Stimulated activated naive B cell treated with anti-CD40 and anti-IgM and Interleukin-4, amounts not matched to agents 10 μg/mL and 1 μg/mL and 100 μg/mL, for 72 hours (primary cell): ENCODE measurements at places on chromosomes 4 and X.
A peak's percentile ranks its signal among the peaks of the same experiment; 100 is the strongest.

DNA sequence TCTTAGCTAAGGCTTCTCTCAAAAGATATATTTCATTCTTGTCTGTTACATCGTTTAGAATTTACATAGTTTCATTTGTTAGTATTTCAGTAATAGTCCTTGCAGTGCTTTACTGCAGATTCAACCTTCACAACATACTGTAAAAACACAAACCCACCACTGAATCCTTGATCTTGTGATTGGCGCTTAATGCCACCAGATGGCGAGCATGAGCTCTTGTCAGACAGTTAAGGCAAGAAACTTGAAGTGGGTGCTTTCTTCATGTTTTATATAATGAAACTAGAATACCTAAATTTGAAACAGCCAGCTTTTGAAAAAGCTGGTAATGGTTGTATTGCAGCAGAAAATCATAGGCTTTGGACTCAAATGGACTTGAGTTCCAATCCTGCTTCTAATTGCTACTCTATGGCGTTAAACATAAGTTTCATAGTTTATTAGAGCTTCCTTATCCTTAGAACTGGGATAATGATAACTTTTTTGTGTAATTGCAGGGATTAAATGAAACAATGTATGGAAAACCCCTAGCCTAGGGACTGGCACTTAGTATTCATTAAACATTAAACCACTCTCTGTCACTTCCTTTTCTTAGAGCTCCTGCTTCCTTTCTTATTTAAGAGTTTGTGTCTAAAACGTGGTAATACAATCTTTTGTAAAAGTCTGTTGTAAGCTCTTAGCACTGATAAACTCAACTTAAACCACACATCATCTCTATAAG, 95.1 kb downstream of the USP9X start:
- peak; percentile 51 for DNase-seq

GRCh38 chr4:113919611-113920010, 59.8 kb downstream of the ARSJ start:
- no peak for DNase-seq

GRCh38 chr4:48742412-48742811, 37.7 kb downstream of the FRYL start:
- DNase-seq = no peak

DNA sequence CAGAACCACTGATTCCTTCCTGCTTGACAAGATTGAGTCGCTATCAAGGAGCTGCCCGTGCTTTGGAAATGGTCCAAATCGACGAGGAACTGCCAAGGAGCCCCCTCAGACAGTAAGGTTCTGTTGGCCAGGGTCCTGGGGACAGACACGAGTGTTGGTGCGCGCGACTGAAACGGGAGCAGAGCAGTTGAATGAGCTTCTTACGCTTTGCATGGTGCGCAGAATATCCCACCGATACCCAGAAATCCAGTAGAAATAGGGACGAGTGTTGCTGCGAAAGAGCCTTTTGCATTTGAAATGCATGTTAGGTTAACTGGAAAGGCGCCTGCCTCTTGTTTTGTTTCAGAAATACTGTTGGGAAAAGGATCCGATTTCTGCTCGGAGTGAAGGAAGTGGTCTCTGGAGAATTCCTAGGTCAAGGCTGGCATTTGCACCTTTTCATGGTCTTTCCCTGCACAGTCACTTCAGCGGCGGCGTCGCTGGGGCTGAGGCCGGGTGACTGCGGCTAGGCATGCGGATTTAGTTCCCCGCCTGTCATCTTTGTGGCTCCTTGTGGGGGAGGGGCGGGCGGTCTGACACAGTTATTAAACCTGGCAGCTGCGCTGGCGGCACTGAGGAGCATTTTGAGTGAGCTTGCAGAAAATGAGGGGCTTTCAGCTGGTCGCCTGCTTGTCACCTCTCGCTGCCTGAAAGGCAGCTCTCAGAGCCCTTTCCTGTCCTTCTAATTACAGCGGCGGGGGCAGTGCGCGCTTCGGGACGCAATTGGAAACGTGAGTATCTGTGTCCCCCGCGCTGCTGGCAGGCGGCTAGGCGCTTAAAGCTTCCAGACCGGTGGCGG, 51.5 kb upstream of the TRIM2 start:
- DNase-seq = peak; percentile 51
